ENCODE measurements at places on chromosomes 4 and X. TPM values are rescaled to one million over a fixed set of nuclear protein-coding genes. Genes with fewer than 3 reads are reported as not detected.

The AMER1 gene
- total RNA-seq, result 5.6 TPM

The SMIM31 gene
- total RNA-seq, result not detected

DNA sequence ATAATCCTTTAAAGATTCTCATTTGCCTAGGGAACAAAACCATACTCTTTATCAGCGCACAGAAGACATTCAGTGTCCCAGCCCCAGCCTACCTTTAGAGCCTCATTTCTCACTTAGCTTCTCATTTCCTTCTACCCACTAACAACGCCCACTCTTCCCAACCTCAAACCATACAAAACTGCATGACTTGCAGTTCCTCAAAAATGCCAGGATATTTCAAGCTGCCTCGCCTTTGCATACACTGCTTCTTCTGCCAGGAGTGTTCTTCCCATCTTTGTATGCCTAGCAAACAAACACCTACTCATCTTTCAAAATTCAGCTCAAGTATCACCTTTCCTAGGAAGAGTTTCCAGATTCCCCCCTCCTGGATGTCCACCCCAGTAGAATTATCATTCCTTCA, 129.9 kb upstream of the ADGRL3 start:
- H3K4me3 ChIP-seq, result no peak overlapping the region
- H3K27ac ChIP-seq, result no peak overlapping the region
- H3K36me3 ChIP-seq, result no peaks in the 10 kb centered on the region
- DNase-seq, result no peak
- no peaks in the 10 kb centered on the region for H3K4me1 ChIP-seq

DNA sequence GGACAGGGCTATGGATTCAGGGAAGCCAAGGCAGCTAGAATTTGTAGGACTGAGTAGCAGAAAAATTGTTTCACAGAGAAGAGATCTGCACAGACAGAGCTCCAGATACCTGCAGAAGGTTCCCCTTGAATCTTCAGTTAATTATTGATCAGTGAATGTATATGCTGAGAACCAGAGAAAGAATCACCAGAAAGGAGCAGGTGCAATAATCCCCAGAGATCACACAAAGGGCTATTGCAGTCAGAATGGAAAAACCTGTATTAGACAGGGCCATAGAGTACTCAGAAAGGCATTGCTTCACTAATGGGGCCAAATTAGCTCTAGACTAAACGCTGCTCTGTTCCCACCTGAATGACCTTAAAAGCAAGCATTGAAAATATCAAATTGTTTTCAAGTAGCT, 35.5 kb upstream of the SMAD1 start:
- no peak overlapping the region for H3K4me3 ChIP-seq
- no peak overlapping the region for H3K27ac ChIP-seq
- DNase-seq, result no peak

All from left ventricle myocardium inferior (tissue), 1 donor.